ENCODE measurements at places on chromosomes 5 and 9.

- no peak for DNase-seq
Measured at GRCh38 chr5:134561871-134562296, 36.4 kb downstream of the JADE2 start.

DNA sequence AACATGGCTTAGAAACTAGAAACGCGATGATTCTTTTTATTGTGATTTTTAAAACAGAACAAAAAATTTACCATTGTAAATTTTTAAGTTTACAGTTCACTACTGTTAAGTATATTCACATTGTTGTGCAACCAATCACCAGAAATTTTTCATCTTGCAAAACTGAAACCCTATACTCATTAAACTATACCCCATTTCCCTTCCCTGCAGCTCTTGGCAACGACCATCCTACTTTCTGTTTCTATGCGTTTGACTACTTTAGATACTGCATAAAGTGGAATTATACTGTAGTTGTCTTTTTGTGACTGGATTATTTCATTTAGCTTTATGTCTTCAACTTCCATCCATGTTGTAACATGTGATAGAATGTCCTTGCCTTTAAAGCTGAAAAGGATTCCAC is 52.5 kb downstream of the SPOCK1 start:
- DNase-seq: no peak

DNA sequence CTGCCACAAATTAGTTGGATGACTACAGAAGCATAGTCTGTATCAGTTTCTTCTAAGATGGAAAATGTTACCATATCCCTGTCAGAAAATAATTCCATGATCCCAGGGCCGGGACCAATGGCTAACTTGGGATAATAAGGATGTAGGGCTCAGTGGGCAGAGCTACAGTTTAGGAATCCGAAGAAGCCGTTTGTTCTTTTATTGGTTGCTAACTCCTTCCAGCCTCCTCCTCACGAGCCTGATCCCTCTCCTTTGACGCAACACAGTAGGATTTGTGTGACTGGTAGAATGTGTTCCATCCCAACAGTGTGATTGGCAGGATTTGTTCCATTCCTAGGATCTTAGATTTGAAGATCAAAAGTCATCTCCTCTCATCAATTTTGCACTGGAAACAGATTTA is 496.9 kb downstream of the AGTPBP1 start:
- no peak for DNase-seq

DNA sequence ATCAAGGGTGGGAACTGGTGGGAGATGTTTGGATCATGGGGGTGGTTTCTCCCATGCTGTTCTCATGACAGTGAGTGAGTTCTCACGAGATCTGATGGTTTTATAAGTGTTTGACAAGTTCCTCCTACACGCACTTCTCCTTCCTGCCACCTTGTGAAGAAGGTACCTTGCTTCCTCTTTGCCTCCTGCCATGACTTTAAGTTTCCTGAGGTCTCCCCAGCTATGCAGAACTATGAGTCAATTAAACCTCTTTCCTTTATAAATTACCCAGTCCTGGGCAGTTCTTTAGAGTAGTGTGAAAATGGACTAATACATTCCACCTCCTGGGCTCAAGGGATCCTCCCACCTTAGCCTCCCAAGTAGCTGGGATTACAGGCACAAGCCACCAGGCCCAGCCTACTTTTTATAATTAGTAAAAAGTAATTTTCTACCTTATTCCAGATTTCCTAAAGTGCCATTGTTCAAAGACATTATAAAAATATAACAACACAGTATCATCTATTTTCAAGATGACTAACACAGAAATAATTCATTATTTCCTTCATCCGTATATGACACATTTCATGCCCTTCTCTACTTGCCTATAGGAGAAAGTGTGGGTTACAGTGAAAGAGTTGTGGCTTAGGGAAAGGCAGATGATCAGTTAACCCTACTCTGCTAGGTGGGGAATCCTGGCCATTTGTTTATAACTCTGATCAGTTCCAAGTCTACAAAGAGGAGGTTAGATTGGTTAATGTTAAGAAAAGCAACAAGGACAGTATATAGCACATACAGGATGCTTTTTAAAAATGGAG is 99.9 kb downstream of the TTC39B start:
- DNase-seq: peak; percentile 15

DNA sequence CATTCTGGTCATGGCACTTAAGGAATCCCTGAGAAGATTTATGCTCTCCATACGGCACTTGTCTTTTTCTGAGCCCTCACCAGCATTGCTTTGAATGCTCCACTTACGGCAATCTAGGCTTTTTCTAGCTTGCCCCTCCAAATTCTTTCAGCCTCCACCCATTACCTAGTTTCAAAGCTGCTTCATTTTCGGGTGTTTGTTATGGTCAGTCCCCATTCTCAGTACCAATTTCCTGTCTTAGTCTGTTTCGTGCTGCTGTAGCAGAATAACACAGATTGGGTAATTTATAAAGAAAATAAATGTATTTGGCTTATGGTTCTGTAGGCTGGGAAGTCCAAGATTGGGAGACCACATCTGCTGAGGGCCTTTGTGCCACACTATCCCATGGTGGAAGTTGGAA is 42.0 kb downstream of the ARHGEF28 start:
- no peak for DNase-seq

GRCh38 chr9:98838155-98838867 is 30.8 kb downstream of the GALNT12 start:
- DNase-seq: no peak

DNA sequence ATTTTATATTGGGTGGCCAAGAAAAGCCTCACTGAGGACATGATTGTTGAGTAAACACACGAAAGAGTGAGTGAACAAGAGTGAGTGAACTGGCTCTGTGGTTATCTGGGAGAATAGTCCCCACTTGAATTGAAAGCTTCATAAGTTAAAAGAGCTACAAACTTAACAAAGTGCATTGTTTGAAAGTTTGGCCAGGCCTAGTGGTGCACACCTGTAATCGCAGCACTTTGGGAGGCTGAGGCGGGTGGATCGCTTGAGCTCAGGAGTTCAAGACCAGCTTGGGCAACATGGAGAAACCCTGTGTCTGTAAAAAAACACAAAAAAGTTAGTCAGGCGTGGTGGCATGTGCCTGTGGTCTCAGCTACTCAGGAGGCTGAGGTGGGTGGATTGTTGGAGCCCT is 26.9 kb downstream of the SMC2 start:
- no peak for DNase-seq

All from activated CD4-positive, alpha-beta T cell treated with anti-CD3 and anti-CD28 coated beads, Interleukin-2, amount 50 U/mL, for 16 hours (primary cell).